ENCODE measurements at places on chromosomes 2 and 18.

DNA sequence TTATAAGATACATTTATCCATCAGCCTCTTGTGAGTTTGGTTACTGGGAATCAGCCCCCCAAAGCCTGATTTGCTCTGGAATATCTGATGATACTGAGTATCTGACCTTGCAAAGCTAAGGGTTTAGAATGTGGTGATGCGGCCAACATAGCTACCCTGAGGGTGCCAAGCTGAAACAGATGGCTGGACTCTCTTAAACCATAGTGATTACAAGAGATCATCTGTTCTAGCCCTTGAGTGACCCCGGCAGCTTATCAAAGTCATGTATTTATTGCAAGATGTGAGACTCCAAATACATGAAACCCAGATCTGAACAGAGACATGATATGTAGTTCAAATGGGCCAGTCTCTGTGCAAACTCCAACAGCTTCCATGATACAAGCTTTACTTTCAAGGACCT lies 78.2 kb upstream of the CABLES1 start:
- DNase-seq = no peak

- DNase-seq = no peak
Observed at GRCh38 chr2:173099271-173099670, 23.6 kb downstream of the MAP3K20 start.

- no peak for DNase-seq
Observed at GRCh38 chr2:221546505-221547225, 25.4 kb downstream of the EPHA4 start.

GRCh38 chr18:68817584-68817983 lies 19.7 kb downstream of the CCDC102B start:
- no peak for DNase-seq

DNA sequence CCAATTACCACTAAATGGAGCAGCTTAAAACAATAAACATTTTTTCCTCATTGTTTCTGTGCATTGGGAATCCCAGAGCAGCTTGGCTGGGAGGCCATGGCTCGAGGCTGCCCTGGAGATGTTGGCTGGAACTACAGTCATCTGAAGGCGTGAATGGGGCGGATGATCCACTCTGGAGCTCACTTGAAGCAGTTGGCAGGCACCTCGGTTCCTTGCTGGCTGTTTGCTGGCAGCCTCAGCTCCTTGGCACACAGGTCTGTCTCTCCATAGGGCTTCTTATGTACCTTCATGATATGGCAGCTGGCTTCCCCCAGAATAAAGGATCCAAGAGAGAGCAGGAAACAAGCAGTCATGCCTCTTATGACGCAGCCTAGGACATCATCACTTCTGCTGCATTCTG lies 227.0 kb upstream of the COPS8 start:
- DNase-seq = no peak

GRCh38 chr2:80117401-80117800 lies 187.2 kb downstream of the LRRTM1 start:
- no peak for DNase-seq

DNA sequence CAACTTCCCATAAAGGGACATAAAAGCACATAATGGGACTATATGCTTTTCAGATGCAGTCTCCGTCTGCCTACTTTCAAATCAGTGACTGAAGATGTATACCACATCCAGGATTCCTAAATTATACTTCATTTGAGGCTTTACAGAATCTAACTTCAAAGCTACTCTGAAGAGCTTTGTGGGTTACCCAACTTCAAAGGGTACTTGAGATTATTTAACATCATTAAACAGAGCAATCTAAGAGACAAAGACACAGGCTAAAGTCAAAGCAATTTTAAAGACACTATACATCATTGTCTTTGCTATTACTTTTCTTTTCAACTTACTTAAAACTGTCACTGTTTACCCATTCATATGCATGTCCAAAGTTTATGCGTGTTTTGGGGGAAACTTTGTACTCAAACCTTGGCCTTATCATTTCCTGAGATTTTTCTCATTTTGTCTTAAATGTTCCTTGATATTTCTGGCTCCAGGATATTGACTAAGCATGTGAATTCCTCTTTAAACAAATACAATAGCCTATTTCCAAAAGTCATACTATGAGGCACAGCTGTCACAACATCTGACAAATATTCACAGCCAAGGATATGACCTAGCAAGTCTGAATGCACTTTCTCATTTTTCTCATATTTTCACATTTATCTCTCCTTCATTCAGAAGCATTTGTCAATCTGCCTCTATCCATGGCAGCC lies 1985.1 kb upstream of the PIK3C3 start:
- no peak for DNase-seq

DNA sequence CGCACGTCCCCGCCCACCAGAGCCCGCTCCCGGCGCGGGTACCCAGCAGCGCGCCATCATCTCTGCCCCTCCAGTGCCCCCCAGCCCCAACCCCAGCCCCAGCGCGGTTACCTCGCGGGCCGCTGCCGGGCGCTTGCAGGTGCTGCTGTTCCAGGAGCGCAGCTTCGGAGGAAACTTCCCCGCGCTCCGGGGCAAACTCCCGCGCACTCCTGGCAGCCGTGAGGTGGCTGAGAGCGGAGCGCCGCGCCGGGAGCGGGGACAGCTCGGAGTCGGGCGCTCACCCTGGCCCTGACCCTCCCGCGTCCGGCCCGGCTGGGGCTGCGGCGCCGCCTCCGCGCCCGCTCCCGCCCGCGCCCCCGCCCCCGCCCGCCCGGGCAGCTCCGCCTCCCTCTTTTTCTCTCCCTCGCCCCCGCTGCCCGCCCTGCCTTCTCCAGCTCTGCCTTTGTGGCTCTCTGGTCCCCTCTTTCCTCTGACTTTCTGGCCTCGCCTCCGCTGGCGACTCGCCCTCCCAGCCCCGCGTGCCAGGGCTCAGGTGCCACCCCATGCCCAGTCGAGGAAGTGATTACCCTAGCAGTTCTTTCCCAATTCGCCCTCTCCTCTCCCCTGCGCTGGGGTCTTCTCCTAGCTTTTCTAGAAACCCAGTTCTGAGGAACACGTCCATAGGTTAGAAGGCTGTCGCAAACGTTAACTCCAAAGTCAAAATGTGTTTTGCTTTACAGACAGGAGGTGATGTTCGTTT lies at the start of gene CHST9:
Gene CHST9 (minus strand): TSS at position 284 of the 739 bp plus-strand sequence. CDS start 42,499 bp downstream, outside the sequence.
- no peak for DNase-seq
